ENCODE measurements at places on chromosomes 5 and 9. TPM values are rescaled to one million over a fixed set of nuclear protein-coding genes. Genes with fewer than 3 reads are reported as not detected.

GRCh38 chr5:113447498-113448050, 12.8 kb upstream of the TSSK1B start:
- DNase-seq, result no peak

- DNase-seq, result peak; percentile 90
Observed at GRCh38 chr9:110125207-110125751, 82.7 kb downstream of the C9orf152 start.

DNA sequence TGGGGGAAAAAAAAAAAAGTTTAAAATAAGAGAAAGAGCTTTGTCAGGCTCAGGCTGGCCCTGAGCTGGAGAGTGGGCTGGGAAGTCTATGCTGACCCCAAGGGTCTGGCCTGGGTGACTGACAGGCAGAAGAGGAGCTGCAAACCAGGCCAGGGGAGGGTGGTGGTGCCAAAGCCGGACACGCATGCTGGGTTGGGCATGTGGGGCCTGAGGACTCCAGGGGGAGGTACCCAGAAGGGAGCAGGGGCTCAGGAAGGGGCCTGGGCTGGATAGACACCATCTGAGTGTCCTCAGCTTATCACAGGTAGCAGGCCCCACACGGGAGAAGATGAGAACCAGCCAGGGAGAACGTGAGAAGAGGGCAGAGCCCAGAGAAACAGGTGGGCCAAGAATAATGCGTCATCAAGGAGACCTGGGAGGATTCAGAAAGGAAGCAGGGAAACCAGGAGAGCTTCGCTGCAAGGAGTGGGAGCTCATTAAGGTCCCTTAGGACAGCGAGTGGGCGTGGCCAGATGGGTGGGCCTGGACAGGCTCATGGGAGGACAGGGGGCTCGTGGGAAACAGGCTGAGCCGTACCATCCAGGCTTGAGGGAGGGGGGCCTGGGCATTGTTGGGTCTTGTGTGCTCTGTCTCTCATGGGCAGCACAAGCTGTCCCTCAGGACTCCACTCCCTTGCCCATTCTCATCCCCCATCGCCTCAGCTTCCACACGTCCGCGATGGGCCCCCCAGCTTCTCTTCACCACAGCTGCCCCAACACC, 16.0 kb downstream of the TMOD1 start:
- no peak for DNase-seq

GRCh38 chr9:38350529-38350928, 42.0 kb upstream of the ALDH1B1 start:
- no peak for DNase-seq

DNA sequence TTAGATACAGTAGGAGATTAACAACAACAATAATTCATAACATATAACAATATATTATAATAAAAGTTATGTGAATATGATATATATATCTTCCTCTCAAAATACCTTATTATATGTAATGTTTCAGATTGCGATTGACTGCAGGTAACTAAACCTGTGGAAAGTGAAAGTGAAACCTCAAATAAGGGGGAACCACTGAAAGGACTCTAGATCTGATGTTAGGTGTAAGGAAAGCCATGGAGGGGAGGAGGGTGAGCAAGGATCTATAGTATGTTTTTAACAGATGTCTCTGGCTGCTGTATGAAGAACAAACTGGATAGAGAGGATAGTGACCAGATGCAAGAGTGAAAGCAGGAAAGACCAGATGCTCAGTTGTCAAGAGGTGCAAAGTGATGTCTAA, 5.8 kb upstream of the FSTL4 start:
- no peak for DNase-seq

GRCh38 chr5:31066655-31067328, 126.7 kb upstream of the CDH6 start:
- DNase-seq, result no peak

GRCh38 chr9:111197256-111197655, 132.8 kb downstream of the OR2K2 start:
- no peak for DNase-seq

GRCh38 chr9:125759764-125760129, 12.6 kb downstream of the PBX3 start:
- no peak for DNase-seq

- DNase-seq, result no peak
Observed at GRCh38 chr5:83516377-83516776, 44.8 kb downstream of the VCAN start.

GRCh38 chr5:107418902-107419301, 251.8 kb downstream of the EFNA5 start:
- DNase-seq, result no peak

GRCh38 chr5:33637011-33637410, 196.2 kb downstream of the TARS1 start:
- no peak for DNase-seq

DNA sequence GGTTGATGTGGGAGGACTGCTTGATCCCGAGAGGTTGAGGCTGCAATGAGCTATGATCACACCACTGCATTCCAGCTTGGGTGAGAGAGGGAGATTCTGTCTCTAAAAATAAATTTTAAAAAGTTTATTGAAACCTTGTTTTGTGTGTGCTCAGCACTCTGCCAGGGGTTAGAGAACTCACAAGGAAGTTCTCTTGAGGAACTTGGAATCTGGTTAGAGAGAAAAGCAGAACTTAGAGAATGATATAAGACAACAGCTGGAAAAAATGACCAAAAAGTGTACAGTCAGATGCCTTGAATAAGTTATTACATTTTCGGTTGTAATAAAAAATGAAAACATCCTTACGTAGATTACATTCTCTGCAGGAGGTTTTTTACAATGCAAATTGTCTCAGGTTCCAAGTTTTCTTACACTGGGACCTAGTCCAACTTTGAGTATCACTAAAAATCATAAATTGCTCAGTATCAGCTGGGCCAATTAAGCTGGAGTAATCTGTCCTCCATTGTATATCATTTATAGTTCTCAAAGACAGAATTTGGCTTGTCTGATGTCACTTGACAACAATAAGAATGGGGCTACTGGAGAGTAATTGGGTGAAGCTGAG, 21.7 kb upstream of the TENT2 start:
- DNase-seq, result no peak

GRCh38 chr9:71685988-71686387, 82.3 kb downstream of the CEMIP2 start:
- DNase-seq, result no peak

DNA sequence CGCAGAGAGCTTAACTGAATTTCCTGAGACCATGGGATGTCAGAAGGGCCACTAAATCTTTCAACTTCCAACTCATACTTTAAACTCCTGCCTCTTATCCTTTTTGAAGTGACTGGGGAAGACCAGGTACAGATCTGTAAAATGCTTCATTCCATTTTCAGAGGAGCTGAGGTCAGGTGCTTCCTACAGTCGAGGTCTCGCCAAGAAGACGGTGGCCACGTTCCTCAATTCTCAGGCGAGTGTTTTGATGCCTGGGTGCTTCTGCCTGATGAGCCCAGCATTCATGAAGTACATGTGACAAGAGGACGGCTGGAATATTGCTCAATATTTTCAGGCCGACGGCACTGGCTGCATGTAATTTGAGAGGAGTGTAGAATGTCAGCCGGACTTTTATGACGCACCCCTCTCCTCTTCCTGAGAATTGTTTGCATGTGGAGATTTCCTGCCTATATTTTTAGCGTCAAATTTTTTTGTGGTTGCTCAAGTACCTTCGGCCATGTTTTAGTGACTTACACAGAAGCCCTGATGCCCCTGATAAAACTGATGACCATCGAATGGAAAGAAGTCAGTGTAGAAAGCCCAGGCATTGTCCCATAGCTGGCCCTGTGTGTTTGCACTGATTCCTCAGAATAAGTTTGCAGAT, 38.8 kb upstream of the GLRX start:
- DNase-seq, result peak; percentile 67

DNA sequence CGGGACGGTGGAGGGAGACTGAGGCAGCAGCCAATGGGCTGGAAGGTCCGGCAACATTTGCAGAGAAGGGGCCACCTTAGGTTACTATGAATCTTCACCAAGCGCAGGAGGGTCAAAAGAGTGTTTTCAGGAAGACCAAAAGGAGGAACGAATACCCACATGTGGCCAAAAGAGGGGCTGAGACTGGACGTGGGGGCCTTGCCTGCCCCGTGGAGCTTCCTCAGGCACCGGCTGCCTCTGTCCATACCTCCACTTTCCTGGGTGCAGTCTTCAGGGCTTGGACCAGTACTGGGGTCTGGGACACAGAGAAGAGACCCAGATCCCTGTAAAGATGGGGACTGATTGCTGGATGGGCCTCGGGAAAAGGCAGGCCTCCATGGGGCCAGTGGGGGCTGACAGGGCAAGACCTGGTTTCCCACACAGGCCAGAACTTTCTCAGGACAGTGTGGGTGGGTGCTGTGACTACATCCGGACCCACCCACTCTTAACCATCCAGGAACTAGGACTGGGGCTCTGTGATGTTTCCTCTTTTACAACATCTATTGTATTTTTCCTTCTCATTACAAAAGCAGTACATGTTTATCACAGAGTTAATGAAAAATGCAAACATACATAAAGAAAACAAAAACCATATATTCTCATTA, 294.7 kb downstream of the ZSWIM6 start:
- DNase-seq, result no peak

GRCh38 chr5:180197016-180197702, 11.9 kb downstream of the RASGEF1C start:
- no peak for DNase-seq

GRCh38 chr9:81631218-81631745, 58.1 kb downstream of the TLE1 start:
- no peak for DNase-seq

- DNase-seq, result no peak
Observed at GRCh38 chr9:97904725-97905124, 17.6 kb downstream of the TRMO start.

DNA sequence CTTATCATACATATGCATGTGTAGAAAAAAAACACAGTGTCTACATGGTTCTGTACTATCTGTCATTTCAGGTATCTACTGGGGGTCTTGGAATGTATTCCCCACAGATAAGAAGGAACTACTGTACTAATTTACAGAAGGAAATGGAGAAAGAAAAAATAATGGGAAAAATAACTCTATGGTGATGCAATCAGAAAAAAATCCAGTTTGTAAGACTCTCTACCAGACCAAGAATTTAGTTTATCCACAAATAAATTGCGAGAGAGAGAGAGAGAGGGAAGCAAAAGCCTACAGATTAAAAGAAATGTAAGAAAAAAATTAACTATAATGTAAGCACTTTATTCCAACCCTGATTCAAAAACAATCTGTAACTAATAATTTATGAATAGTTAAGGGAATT, 708.6 kb upstream of the ZNF608 start:
- DNase-seq, result no peak

DNA sequence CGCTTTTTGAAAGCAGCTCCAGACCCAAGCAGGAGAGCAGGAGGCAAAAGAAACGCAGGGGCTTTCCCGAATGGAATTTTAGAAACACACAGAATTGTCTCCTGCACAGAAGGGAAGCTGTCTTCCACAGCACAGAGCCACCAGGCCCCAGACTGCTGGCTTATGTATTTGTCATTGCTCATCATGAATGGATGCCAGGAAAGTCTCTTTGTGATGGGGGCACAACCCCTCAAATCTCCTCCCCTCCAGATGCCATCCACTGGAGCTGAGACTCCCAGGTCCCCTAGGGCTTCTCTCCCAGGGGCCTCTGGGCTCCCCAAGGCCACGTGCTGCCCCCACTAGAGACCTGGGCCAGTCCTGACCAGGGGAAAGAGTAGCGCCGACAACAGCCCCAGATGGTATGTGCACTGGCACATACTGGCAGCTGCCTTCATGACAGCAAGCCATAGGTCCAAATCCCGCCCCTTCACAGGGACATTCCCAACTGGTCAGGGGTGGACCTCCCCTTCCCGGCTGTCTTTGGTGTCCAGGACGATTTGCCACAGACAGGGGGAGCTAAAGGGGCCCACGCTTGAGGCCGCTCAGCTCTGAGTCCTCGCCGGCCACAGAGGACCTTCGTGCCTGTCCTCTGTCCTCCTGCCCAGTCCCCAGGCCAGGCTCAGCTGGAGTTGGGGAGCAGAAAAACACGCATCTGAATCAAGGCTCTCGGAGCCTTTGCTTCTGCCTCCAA, 127.8 kb downstream of the KCNIP1 start:
- no peak for DNase-seq

- no peak for DNase-seq
Observed at GRCh38 chr9:125238127-125238914, 2.8 kb downstream of the HSPA5 start.

GRCh38 chr5:150000990-150001659, 586 bp downstream of the HMGXB3 start:
- DNase-seq, result peak; percentile 79

DNA sequence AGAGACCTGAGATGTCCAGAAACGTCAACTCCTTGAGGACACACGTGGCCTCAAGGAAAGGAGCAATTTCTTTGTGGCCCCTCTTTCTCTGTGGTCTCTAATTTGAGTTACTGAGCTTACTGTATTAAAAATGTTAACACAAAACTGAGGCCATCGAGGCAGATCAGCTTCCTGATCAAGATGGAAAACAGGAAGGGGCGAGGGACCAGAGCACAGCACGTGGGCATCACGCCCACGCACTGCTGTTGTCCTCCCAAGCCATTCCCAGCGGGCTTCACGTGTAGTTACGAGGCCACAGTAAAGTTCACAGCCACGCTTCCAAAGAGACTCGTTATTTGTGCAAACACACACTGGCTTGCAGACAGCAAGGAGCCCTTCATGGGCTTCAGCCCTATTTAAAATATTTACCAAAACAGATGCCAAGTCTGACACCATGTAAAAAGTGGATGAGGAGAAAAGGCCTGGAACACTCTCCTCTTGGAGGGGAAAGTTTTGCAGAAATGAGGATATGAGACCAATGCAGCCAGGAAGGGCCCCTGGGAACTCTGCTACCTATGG, 149.5 kb downstream of the ROR2 start:
- no peak for DNase-seq

Gene ANKRD31
- polyA plus RNA-seq, result not detected

Gene ZFP2
- 0.61 TPM for polyA plus RNA-seq

Gene SOX30
- polyA plus RNA-seq, result 0.08 TPM

Gene ZNF484
- polyA plus RNA-seq, result 2.0 TPM

Gene TMEM174
- polyA plus RNA-seq, result not detected

Gene RNF208
- 9.3 TPM for polyA plus RNA-seq

Gene BAAT
- 0.03 TPM for polyA plus RNA-seq

Gene PCDHA9
- polyA plus RNA-seq, result not detected

Gene FYB1
- 0.82 TPM for polyA plus RNA-seq

Data from heart left ventricle (tissue), 16 donors.